RWPE1 (cell line): ENCODE measurements at places on chromosomes 5 and 9.

GRCh38 chr9:106718936-106719335, 144.0 kb upstream of the ZNF462 start:
- peak; percentile 14 for DNase-seq

DNA sequence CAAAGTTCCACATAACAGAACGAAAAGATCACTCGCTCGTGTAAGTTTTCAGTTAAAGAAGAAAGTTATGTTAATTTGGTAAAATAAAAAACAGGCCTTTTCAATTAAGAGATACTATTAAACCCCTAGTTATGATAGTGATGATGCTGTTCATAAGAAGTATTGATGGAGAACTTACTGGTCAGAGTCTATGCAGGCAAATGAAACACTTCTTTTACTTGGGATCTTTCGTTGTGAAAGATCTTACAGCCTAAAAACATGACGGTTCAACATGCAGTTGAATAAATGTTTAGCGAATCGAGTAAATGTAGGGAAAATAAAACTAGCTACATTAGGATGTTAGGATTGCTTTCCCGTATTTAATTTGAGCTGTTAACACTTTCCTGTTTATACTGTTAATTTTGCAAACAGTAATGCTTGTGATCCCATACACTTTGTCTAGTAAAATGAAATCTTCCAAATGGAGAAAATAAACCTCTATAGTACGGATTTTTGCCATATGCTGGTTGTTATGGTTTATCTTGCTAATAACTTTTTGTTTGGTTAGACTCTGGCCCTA, 2.0 kb downstream of the RHOBTB3 start:
- no peak for DNase-seq

DNA sequence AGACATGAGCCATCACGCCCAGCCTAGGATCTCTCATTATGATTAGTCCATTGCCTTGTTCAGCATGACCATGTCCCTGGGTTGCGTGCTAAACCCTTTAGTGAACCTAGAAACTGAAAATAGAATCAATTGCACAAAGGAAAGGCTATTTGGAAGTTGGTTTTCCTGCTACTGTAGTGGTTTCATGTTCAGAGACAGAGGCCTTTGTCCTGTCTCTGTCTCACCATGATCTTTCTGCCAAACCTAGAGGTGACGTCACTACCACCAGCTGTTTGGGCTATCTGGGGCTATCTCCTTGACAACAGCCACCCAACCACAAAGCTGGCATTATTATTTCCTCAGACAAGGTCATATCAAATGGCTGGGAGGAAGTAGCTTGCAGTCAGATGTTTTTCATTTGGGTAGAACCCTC, 4.0 kb upstream of the CDK5RAP2 start:
- peak; percentile 40 for DNase-seq

DNA sequence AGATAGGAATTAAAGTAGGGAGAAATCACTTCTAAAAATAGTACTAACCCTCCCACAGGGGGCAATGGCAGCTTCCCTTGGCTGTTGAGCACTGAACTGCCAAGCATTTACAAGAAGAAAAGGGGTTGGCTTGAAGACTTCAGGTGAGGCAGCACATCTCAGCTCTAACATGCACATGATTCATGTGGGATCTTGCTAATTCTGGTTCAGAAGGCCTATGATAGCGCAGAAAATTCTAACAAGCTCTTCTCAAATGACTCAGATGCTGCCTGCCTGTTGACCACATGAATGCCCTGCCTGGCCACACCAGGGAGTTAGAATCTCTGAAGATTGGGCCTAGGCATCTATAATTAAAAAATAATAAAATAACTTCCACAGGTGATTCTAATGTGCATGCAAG, 22.6 kb downstream of the CD180 start:
- no peak for DNase-seq

- DNase-seq: no peak
These were observed 42.7 kb upstream of the VCAN start for GRCh38 chr5:83428890-83429289.

GRCh38 chr5:173291722-173292658, 36.2 kb downstream of the STC2 start:
- peak; percentile 88 for DNase-seq
